Activated B cell treated with CpG ODN at 0.5 μM for 24 hours (primary cell): ENCODE measurements at places on chromosomes 12 and 14.

DNA sequence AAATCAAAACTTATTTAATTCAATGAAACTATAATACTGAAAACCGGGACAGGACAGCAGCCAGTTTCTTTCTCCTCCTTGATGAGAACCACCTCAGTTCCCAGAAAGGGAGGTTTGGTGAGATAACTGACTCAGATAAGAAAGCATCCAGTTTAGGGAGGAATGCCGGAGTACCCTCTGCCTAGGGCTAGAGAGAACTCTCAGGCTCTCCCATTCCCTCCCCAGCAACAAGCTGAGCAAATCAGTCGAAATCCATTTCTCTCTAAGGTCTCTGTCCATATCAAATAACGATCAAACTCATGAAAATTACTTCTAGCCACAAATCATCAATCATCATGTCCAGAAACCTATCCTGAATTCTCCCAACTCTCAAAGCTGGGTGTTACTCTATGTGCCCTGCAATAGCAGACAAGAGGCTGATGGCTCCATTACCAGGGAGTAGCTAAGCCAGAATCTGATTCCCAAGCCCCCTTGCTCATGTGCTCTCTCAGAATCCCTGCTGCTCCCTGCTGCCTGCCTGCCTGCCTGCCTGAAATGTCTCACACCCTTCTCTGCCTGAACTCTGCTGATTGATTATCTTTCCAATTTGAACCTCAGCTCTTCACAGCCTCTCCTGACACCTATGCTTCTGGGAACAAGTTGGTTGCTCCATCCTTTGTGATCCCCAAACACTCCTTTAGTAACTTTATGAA lies 49.4 kb downstream of the SLC25A47 start:
- DNase-seq: no peak

- DNase-seq: no peak
Observed at GRCh38 chr12:88746386-88746785, 166.1 kb upstream of the KITLG start.

- no peak for DNase-seq
Observed at GRCh38 chr12:123449856-123450255, 8.1 kb upstream of the SNRNP35 start.

GRCh38 chr14:40099316-40099715 lies 667.1 kb upstream of the FBXO33 start:
- DNase-seq: no peak

DNA sequence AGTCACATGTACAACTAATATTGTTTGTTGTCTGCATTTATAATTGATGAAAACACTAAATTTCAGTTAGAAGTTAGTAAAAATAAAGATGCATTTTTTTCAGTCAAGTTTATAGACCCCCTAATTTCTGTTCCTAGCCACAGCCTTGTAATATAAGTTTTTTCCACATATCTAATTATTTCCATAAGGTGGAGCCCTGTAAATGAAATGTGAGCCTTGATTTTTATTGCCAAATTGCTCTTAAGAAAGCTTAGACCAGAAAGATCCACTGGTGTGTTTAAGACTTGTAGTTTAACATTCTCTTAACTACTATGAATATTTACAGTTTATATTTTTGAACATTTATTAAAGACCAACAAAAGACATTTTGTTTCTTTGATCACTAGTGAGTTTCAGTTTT lies 322.1 kb upstream of the RGS6 start:
- no peak for DNase-seq

DNA sequence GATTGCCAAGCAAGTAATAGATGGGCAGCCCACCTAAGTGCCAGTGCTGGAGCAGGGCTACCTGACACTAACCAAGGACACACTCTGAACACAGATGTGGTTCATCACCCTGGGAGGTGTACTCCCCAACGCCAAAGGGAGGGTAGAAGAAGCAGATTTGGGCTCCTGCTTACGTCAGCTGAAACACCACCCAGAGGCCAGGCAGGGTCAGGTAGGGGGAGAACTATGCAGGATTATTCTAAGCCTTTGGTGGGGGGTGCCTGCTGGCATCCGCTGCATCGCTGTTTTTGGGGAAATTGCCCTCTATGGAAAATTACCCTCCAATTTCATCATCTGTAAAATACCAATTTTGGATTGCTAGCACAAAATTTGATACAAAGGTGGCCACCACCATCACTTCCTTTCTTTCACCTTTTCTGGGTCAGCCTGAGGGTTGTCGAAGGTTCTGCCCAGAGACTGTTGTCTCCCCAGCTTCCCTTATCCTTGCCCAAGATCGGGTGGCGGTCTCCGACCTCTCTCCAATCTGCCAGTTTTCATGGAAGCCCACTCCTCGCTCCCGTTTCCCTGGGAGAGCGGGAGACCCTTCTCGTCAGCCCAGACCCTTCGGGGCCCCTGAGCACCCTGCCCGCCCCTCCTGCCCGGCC lies 535 bp downstream of the BIN2 start:
- no peak for DNase-seq

- no peak for DNase-seq
Observed at GRCh38 chr14:92988786-92989755, 66.1 kb downstream of the CHGA start.

GRCh38 chr12:64747695-64748094 lies 11.5 kb downstream of the GNS start:
- no peak for DNase-seq

DNA sequence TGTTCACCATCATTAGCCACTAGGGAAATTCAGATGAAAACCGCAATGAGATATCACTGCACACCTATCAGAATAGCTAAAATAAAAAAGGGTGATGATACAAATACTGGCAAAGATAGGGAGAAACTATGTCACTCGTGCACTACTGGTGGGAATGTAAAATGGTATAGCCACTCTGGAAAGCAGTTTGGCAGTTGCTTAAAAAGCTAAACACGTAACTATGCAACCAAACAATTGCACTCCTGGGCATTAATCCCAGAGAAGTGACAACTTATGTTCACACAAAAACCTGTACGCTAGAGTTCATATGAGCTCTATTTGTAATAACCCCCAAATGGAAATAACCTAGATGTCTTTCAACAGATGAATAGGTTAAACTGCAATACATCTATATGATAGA lies 35.4 kb downstream of the GPR135 start:
- no peak for DNase-seq

DNA sequence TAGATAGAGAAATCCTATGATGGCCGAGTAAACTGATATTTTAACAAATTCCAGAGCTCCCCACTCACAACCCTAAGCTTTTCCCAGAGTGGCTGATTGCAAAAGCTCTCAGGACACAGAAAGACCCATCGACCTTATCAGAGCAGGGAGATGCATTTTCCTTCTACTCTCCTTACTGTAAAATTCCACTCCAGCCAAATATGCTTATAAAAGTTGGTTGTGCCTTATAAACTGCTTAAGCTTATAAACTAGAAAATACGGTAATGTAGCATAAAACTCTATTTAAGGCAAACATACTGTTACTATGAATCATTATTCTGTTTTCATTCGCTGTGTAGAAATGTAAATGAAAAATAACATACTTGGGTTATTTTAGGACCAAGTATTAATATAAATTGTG lies 41.6 kb upstream of the TRHDE start:
- no peak for DNase-seq

DNA sequence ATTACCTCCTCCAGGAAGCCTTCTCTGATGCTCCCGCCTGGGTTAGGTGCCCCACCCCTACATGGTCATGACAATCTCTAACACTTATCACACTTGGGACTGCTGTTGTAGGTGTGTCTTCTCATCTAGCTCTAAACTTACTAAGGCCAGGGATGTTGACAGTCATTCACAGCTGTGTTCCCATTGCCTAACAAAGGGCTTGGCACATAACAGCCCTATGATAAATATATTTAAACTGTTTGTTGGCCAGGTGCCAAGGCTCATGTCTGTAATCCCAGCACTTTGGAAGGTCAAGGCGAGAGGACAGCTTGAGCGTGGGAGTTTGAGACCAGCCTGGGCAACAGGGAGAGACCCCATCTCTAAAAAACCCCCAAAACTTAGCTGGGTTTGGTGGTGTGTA lies 98.8 kb upstream of the RGS6 start:
- no peak for DNase-seq

GRCh38 chr14:102578821-102579220 lies 13.6 kb upstream of the RCOR1 start:
- no peak for DNase-seq

- no peak for DNase-seq
Observed at GRCh38 chr12:107026806-107027635, 40.1 kb upstream of the MTERF2 start.

- DNase-seq: no peak
Observed at GRCh38 chr12:2457933-2458414, 336.8 kb upstream of the FKBP4 start.

DNA sequence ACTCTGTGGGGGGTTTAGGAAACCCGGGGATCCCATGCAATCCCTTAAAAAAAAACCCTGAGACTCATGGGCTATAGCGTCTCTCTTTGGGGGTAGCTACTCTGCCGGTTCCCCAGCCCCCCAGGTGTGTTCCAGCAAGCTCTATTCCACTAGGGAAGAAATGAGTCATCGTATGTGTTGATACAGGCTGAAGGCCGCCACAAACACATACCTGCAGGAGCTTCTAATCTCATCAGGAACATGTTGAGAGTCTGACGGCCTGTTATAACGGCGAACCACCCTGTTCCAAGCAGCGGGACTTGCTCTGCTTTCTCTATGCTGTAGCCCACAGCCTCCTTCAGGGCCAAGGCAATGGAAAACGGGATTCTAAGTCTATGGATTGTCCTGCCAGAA lies 977 bp upstream of the KRT5 start:
- no peak for DNase-seq

GRCh38 chr12:65282840-65283239 lies 4.4 kb downstream of the MSRB3 start:
- no peak for DNase-seq

- DNase-seq: no peak
Observed at GRCh38 chr12:67811437-67812361, 163.2 kb downstream of the DYRK2 start.

GRCh38 chr14:90456551-90456950 lies 59.7 kb downstream of the CALM1 start:
- no peak for DNase-seq

DNA sequence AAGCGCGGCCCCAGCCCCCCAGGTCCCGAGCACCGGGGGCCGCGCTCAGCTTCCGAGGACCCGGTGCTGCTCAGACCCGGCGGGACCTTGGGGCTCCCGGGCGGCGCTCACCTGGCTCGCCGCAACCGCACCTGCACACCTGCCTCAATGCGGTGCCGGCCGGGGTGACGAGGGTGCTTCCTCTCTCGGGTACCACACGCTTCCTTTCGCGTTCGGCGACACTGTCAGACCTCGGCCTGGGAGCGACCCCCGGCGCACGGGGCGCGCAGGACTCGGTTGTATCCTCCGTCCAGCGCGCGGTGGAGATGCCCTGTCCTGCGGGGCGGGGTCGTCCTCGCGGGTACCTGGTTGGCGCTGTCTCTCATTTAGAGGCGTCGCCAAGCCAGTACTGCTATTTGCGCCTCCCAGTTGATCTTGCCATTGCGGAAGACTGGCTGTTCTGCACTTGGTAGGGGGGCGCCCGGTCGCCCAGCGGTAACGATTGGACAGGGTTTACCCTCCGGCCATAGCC lies 718 bp downstream of the PACS2 start:
- DNase-seq: peak; percentile 44

GRCh38 chr14:96614481-96614881 lies 112.3 kb downstream of the PAPOLA start:
- no peak for DNase-seq

- no peak for DNase-seq
Observed at GRCh38 chr12:91098461-91098860, 12.8 kb downstream of the LUM start.

DNA sequence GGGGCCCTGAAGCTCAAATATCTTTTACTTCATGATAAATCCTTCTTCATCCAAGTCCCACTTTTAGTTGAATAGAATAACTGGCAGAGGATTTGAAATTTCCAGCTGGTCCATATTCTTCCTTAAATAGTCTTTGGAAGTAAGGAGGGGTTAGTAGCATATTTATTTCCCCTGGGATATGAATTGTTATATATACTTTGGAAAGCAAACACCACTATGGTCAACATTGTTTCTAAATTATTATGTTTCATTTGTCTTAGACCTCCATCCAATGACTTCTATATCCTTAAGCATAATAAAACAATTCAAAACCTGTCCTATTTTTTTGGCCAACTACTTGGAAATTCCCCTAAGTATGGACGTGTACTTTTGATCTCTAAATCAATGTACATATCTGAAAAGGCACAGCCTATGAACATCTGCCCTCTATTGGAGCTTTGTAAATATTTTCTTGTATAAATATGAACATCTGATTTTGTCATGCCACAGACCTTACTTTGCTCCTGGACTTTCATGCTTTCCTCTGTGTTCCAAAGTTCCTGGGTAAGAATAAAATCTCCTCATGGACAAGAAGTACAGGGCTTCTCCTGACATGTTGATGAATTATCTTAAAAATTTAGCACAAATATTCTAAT lies 1212.0 kb downstream of the GALC start:
- DNase-seq: no peak

GRCh38 chr14:70999117-70999516 lies 91.9 kb downstream of the PCNX1 start:
- no peak for DNase-seq

- no peak for DNase-seq
Observed at GRCh38 chr12:20985399-20985798, 145.6 kb upstream of the SLCO1B1 start.

DNA sequence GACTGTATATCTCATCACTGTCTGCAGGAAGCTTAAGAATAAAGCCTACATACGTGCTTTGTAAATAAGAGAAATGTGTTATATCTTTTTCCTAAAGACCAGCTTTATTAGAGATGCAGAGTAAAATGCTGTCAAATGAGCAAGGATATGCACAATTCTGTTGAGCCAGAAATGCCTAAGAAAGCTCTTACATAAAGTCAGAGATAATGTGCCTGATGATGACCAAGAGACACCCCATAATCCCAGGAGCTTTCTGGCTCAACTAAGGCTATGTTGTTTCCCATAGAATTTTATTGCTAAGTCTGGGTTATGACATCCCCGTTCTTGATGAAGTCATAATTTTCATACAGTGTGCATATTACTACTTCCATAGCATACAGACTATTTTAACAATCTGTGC lies 209.9 kb downstream of the GALC start:
- DNase-seq: no peak

DNA sequence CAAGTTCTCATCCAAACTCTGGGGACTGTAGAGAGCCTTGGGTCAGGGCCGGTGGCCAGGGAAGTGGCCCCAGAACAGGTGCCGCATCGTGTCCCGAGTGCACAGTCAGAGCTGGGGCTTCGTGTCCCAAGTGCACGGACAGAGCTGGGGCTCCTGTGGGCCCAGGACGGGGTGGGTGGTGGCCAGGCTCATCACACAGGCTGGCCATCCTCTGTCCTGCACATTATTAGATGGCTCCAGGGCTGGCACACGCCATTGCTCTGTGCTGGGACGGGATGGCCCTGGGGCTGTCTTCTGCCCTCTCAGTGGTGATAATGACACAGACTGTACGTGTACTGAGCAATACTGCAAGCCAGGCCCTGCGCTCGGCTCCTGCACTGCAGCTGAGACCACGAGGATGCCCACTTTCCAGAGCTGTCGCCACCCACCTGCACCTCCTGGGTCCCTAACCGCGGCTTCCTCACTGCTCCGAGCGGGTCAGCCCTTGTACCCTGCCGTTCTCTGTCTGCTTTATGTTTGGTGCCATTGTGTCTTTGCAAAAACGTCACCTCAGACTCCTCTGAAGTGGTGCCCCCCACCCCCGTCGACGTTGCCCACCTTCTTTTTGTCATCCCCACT lies 1.9 kb downstream of the FBRSL1 start:
- no peak for DNase-seq

GRCh38 chr14:49314737-49315136 lies 271.4 kb downstream of the RPS29 start:
- DNase-seq: no peak
